Pancreas (tissue), 10 donors: ENCODE measurements at places on chromosomes 13 and 19. TPM values are rescaled to one million over a fixed set of nuclear protein-coding genes. Genes with fewer than 3 reads are reported as not detected.
A peak's percentile ranks its signal among the peaks of the same experiment; 100 is the strongest.

KIR2DL1 gene
- not detected for total RNA-seq

TYROBP gene
- total RNA-seq: 5.3 TPM

LYL1 gene
- 0.51 TPM for total RNA-seq

ERICH6B gene
- total RNA-seq: not detected

PCSK4 gene
- total RNA-seq: 1.6 TPM

PSG11 gene
- total RNA-seq: not detected

DNA sequence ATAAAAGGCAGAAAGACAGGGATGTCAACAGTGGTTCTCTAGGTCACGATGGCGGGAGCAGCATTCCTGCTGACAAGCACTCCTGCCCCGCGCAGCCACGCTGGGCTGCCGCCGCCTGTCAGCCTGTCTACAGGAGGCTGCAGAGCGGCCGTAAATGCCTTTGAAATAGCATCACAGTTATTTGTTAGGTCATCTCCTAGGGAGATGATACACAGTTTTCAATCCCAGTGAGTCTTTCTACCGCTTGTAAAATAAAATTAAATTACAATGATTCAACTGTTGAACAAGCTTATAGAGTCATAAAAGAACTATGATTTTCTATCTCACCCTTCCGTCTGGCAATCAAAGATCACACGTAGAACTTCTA is 7.3 kb upstream of the SLC7A9 start:
- no peak overlapping the region for H3K4me3 ChIP-seq
- H3K4me1 ChIP-seq: no peaks in the 10 kb centered on the region
- no peaks in the 10 kb centered on the region for H3K36me3 ChIP-seq
- H3K27me3 ChIP-seq: no peaks in the 10 kb centered on the region
- DNase-seq: no peak

SPRY2 gene
- 13.1 TPM for total RNA-seq

DNA sequence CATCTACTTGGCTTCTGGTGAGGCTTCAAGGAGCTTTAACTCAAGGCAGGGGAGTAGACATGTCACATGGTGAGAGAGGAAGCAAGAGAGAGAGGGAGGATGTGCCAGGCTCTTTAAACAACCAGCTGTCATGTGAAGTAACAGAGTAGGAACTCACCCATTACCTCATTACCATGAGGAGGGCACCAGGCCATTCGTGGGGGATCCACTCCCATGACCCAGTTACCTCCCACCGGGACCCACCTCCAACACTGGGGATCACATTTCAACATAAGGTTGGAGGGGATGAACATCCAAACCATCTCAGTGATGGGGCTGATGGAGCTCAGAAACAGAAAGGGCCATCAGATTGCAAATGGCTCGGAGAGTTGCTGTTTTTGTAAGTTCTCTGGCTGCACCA is 12.9 kb downstream of the VSTM2B start:
- no peak overlapping the region for H3K27ac ChIP-seq
- H3K36me3 ChIP-seq: no peaks in the 10 kb centered on the region
- H3K4me1 ChIP-seq: no peaks in the 10 kb centered on the region
- H3K27me3 ChIP-seq: no peaks in the 10 kb centered on the region

- H3K27me3 ChIP-seq: no peaks in the 10 kb centered on the region
- DNase-seq: no peak
- no peaks in the 10 kb centered on the region for H3K36me3 ChIP-seq
- H3K4me1 ChIP-seq: no peaks in the 10 kb centered on the region
- no peak overlapping the region for H3K27ac ChIP-seq
- no peak overlapping the region for H3K4me3 ChIP-seq
Observed at GRCh38 chr13:31887286-31887685, 144.3 kb upstream of the FRY start.

PCDH8 gene
- total RNA-seq: not detected

DNA sequence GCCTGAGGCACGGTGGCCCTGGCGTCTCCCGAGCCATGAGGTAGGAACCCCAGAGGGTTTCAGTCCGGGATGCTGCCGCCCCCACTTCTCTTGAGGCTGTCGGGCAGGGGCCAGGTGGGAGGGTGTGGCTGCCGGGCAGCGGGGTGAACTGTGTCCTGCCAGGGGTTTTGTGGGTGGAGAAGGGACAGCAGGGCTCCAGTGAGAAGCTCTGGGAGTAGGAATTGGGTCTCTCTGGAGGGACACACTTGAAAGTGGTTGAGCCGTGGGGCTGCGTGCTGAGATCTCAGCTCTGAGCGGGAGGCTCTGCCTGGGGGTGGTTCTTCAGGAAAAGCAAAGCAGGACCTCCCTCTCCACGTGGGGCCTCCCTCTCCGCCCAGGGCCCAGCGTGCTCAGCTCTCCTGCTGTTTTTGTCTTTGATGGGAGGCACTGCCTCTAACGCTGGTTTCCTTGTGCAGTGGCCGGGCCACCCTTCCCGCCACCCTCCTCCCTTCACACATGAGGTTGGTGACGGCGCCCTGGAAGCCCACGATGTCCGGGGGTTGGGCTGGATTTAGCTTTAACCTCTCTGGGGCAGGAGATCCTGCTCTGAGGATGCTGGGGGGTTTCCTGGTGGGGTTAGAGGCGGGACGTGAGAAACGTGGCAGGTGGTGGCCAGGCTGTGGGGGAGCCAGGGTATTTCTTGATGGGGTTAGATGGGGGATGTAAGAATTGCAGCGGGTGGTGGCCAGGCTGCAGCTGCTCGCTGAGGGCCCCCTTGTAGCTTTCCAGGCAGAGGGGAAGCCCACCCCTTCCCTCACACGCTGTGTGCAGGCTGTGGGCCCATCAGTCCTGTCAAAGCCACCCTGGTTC is 15.3 kb upstream of the ZNF554 start:
- H3K4me1 ChIP-seq: no peaks in the 10 kb centered on the region
- DNase-seq: no peak
- H3K36me3 ChIP-seq: no peaks in the 10 kb centered on the region
- no peak overlapping the region for H3K4me3 ChIP-seq

HNRNPA1L2 gene
- total RNA-seq: 2.6 TPM

DNA sequence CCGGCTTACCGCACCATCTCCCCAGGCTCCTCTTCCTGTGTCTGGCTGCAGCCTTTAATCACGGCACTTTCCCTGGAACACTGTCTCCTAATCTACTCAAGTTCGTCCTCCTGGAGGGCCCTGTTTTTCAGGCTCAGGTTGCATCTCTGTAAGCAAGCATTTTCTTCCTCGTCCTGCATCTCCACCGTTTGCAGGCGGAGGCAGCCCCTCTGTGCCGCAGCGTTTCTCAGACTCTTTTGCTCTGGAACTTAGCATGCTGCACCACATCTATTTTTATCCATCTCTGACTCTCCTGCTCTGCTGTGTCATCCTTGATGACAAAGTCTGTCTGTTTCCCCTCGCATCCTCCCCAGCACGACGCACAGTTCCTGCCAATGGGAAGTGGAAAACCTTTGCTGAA is 117.5 kb downstream of the ATP8A2 start:
- no peaks in the 10 kb centered on the region for H3K36me3 ChIP-seq
- H3K27me3 ChIP-seq: no peaks in the 10 kb centered on the region
- no peak for DNase-seq
- no peak overlapping the region for H3K27ac ChIP-seq
- no peaks in the 10 kb centered on the region for H3K4me1 ChIP-seq
- H3K4me3 ChIP-seq: no peak overlapping the region

ZNF714 gene
- total RNA-seq: 2.7 TPM

MAST1 gene
- total RNA-seq: 0.57 TPM

CCDC169 gene
- total RNA-seq: 0.09 TPM

- H3K36me3 ChIP-seq: no peaks in the 10 kb centered on the region
- no peaks in the 10 kb centered on the region for H3K4me1 ChIP-seq
- H3K27me3 ChIP-seq: no peaks in the 10 kb centered on the region
Observed at GRCh38 chr19:6119031-6119430, 8.7 kb upstream of the RFX2 start.

GRCh38 chr19:19615086-19615485 is 3.4 kb downstream of the PBX4 start:
- no peaks in the 10 kb centered on the region for H3K27me3 ChIP-seq
- H3K4me1 ChIP-seq: no peaks in the 10 kb centered on the region
- DNase-seq: no peak
- no peak overlapping the region for H3K27ac ChIP-seq

- no peak overlapping the region for H3K4me3 ChIP-seq
- no peaks in the 10 kb centered on the region for H3K36me3 ChIP-seq
- DNase-seq: no peak
- H3K27ac ChIP-seq: no peak overlapping the region
- H3K27me3 ChIP-seq: no peaks in the 10 kb centered on the region
- H3K4me1 ChIP-seq: no peaks in the 10 kb centered on the region
Observed at GRCh38 chr13:25602176-25602575, 230.4 kb downstream of the ATP8A2 start.

ZNF729 gene
- not detected for total RNA-seq

SH2D3A gene
- total RNA-seq: 19.6 TPM

DNA sequence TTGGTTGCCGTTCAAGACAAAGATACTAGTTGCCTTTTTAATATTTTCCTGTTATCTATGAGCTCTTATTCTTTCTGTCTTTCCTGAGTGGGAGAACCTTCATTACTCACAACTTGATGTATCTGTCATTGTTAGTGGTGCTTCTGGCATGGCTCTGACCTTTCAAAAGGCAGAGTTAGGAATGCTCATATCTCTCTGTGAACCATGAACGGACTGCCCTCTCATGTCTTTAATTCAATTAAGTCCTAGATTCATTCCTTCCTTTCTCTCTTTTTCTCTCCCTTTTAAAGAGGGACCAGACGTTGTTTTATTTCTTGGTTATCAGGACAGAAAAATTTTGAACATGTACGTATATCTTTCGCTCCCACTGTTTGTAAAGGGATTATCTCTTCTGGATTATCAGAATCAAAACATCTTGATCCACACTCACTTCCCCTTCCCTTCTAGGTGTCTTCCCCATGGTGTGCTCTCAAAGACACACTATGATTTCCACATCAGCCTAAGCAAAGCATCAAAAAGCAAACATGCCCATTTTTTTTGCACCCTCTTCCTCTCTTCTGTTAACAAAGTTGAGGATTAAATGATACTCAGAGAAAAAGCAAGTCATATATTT is 90.3 kb downstream of the LRCH1 start:
- H3K27ac ChIP-seq: no peak overlapping the region
- no peaks in the 10 kb centered on the region for H3K27me3 ChIP-seq
- H3K4me1 ChIP-seq: no peaks in the 10 kb centered on the region
- no peaks in the 10 kb centered on the region for H3K36me3 ChIP-seq
- no peak overlapping the region for H3K4me3 ChIP-seq
- no peak for DNase-seq

DNA sequence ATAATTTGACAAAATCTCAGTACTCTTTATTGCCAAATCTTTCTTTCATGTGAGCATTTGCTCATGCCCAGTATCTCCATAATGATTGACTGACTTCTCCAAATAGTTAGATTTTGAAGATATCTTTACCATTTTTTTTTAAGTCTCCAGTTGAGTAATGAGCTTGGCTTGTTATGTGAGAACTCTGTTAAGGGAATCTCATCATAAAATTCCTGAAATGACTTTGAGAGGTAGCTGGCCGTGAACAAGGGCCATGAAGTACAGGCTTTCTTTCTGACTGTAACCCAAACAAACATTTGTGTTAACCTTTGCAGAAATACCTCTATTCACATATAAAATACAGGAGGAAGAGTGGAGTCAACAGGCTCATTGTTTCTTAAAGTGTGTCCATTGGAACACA is 449.7 kb downstream of the IRS2 start:
- no peak overlapping the region for H3K27ac ChIP-seq
- H3K36me3 ChIP-seq: no peaks in the 10 kb centered on the region
- no peak overlapping the region for H3K4me3 ChIP-seq
- H3K4me1 ChIP-seq: no peaks in the 10 kb centered on the region

DNA sequence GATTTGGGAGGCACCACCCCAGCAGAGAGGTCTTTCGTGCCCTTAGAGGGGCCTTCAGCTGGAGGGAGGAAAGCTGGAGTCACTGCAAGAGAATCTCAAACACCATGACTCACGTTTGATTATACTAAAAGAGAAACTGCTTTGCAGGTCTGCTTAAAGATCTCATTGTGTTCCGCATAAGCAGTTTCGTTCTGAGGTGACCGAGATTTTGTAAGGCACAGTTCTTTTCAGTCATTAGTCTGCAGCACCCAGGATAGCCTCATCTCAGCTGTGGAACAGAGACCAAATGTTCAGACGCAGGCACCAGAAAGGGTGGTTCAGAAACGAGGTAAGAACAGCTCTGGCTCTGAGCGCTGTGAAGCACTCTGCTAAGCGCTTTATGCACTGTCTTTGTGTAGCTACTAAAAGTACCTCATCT is 71.2 kb upstream of the GTF3A start:
- no peaks in the 10 kb centered on the region for H3K36me3 ChIP-seq
- DNase-seq: no peak
- no peak overlapping the region for H3K27ac ChIP-seq
- no peaks in the 10 kb centered on the region for H3K27me3 ChIP-seq
- H3K4me1 ChIP-seq: no peaks in the 10 kb centered on the region

GRCh38 chr19:32407004-32407992 is 1.7 kb downstream of the DPY19L3 start:
- peak overlapping the region; percentile 93 for H3K27ac ChIP-seq
- H3K27me3 ChIP-seq: no peaks in the 10 kb centered on the region
- H3K36me3 ChIP-seq: peaks cover 10% of the 10 kb centered on the region
- no peak for DNase-seq
- peak overlapping the region; percentile 76 for H3K4me3 ChIP-seq
- no peaks in the 10 kb centered on the region for H3K4me1 ChIP-seq

- no peak for DNase-seq
- no peaks in the 10 kb centered on the region for H3K27me3 ChIP-seq
- no peaks in the 10 kb centered on the region for H3K4me1 ChIP-seq
- no peak within 1 kb of the TSS for H3K27ac ChIP-seq
Observed at GRCh38 chr13:93226623-93227279, at the start of gene GPC6. TSS of gene GPC6 (plus strand) at chr13:93226807.

GRCh38 chr13:45943120-45943519 is 91.6 kb upstream of the SIAH3 start:
- no peaks in the 10 kb centered on the region for H3K36me3 ChIP-seq
- no peaks in the 10 kb centered on the region for H3K27me3 ChIP-seq
- DNase-seq: no peak
- no peak overlapping the region for H3K27ac ChIP-seq

LRRC25 gene
- total RNA-seq: 0.14 TPM

FUT3 gene
- 13.9 TPM for total RNA-seq

FLT1 gene
- total RNA-seq: 11.3 TPM
